ENCODE measurements at places on chromosomes 13 and 19. TPM values are rescaled to one million over a fixed set of nuclear protein-coding genes. Genes with fewer than 3 reads are reported as not detected.

CALR gene
- 484 TPM for total RNA-seq

DNA sequence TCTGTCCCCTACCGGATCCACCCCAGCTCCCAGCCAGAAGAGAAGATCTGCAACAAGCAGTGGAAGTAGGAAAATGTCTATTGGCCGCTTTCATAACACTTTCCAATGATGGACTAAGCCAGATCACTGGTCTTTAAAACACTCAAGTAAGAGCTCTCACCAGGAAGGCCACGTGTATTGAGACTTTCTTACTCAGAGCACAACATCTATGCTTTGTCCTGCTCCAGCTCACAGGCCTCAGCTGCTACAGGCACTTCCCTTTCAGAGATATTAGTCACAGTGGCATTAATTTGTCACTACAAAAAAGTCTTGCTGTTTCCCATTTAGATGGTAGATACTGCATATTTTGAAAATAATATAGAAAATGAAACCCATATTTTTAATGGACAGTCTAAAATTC, 164.2 kb downstream of the ABCC4 start:
- DNase-seq = no peak

DNA sequence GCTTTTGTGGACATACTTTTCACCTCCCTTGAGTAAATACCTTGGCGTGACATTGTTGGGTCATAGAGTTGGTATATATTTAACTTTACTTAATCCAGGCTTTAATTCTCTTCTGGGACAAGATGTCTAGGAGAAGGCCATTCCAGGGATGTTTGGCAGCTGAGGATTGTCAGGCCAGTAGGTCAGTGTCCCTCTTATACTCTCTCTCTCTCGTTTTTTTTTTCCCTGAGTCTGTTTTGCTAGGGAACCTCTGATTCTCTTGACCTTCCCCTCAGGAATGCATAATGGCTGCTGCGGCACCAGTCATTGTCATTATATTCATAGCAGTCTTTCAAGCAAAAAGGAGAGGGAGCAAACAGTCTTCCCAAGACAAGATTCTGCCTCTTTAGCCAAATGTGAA, 48.8 kb downstream of the BICRA start:
- DNase-seq = no peak

DNA sequence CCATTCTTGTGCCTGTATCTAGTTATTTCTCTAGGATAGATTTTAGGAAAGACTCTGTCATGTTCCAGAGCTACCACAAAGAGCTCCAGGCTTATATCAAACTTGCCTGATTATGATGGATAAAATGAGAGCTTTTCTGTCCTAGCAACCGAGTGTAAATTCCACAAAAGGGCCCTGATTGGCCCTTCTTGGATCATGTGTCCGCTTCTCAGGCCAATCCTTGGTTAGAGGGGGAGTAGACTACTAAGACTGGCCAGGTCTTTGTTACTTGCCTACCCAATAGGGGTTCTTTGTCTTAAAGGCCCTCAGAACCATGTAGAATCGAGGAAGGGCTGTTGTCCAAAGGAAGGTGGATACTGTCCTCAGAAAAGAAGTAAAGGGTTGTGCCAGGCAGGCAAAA, 2.4 kb downstream of the DHX34 start:
- no peak for DNase-seq

DNA sequence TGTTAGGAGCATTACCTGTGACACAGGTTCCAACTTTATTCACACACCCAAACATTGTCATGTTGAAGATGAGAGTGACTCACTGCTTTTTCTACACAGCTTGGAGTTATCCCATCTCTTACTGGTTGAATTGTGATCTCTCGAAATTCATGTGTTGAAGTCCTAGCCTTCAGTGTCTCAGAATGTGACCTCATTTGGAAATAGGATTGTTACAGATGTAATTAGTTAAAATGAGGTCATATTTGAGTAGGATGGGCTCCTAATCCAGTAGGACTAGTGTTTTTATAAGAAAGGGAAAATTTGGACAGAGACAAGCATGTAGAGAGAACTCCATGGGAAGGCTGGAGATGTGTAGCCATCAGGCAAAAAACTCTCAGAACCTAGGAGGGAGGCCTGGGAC, 142.5 kb downstream of the POSTN start:
- no peak for DNase-seq

All from CD4-positive, alpha-beta memory T cell (primary cell).